ENCODE measurements at places on chromosomes 6 and 20.

DNA sequence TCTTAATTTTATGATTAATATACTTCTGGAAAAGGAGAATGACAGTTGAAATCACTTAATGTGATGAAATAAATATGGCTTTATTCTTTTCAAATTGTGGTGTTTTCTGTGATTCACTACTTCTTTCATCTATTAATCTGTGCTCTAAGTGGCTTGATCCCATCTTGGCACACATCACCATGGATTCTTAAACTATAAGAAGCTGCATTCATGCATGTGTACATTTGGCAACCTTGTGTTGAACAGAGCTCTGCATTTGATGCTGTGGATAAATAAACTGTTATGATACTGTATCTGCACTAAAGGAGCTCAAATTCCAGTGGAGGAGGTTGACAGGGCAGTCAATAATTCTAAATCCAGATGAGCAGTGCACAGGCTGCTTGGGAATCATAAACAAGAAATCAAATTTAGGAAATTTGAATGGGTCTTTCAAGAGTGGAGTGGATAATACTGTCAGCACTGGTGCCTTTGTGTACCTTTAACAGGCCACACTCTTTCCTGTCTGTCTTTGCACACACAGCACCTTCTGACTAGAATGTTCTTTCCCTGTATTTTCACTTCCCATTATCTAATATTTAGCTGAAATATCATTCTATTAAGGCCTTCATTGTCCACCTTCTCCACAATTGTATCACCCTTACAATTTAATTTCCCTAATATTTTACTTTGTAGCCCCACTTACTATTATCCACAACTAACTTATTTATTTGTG, 252.9 kb downstream of the GRM1 start:
- no peak for DNase-seq

DNA sequence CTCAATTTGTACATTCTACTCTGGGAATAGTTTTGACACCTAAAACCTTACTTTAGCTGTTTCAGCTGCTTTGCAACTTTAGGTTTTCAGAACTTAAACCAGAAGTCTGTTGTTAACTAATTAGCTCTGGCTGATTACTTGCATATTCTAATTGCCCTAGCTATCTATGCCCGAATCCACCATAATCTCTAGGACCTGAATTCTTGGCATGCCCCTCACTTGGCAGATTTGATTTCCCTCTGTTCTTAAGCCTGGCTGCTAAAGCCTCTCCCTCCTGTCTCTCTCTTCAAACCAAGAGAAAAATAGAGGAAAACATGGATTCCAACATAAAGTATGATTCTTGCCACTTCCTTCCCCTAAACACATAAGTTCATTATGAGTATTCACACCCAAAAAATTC, 35.0 kb upstream of the LIN28B start:
- DNase-seq, result no peak

DNA sequence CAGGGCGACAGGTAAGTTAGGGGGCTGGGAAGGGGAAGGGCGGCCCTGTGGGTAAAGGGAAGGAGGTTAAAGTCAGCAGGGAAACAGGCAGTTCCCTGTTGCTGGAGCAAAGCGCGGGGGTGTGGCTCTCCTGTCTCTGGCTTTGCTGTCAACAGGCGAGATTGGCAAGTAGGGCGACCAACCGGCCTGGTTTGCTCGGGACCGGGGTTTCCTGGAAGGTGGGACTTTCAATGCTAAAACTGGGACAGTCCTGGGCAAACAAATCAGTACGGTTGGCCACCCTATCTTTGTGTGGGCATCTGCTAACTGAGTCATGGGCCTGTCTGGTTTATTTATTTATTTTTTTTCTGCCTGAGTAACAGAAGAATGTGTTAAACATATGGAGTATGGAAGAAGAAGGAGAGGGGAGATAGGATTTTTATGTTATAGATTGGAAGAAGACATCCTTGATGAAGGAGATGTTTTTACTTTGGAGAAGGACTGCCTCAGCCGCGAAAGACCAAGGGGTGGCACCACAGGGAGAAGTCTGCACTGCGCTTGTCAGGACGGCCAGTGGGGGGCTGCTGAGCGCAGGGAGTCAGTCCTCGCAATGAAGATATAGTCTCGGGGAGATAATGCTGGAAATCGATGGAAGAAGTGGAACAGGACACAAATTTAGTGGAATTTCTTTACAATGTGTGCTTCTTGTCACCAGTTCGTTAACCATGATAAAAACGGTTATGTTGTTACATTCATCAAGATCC, 43.4 kb upstream of the ESR1 start:
- DNase-seq, result peak; percentile 42

- DNase-seq, result no peak
Measured at GRCh38 chr20:33475381-33476152, 14.3 kb upstream of the CBFA2T2 start.

DNA sequence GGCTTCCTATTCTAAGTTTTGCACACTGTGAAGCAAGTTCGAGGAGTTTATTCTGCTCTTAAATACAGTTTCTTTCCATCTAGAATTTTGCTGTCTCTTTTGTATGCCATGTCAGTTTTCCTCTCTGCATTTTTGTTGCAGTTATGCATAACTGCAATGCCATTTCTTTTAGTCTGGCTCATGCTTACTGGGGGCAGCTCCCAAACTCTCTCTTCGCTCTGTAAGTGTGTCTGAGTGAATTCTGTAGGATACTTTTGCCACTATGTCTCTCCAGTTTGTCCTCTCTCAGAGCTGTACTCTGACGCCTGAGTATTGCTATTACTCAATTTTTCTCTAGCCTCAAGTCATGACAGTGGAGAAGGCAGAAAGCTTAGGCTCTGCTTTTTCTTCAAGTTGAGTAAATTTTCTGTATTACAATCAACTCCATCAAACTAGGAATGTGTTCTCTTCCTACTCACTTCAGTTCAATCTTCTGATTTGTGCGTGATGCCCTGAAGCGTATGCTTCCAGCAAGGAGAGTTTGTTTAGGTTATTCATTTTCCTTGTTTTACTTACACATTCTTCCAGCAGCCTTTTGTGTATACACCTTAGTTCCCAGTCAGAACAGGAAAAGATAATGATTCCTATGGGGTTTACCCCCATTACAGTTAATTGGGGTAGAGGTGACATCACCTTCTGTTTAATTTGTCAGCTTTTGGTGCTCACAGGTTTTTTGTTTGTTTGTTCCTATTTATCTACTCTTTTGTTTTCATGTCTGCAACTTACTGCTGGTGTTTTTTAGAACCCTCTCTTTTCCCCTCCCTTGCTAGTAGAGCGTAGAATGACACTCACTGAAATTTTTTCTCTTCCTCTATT, 430.9 kb downstream of the BCKDHB start:
- no peak for DNase-seq

GRCh38 chr6:106087548-106088325, 1.6 kb downstream of the PRDM1 start:
- no peak for DNase-seq

GRCh38 chr6:38493931-38494547, 145.7 kb downstream of the BTBD9 start:
- DNase-seq, result peak; percentile 79

DNA sequence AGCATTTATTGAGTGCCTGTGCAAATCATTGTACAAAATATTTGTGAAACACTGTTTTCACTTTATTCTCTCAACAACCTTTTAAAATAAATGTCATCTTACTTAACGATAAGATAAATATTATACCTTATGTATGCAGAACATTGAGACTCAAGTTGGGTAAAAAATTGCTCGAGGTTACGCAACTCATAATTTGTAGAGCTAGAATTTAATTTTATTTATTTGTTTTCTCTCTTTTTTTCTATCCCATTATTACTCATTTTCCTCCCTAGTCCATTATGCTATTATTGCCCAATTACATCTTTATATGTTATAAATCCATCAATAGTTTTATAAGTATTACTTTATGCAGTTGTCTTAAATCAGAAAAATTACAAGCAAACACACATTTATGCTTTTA, 77.4 kb upstream of the ELOVL5 start:
- DNase-seq, result no peak

DNA sequence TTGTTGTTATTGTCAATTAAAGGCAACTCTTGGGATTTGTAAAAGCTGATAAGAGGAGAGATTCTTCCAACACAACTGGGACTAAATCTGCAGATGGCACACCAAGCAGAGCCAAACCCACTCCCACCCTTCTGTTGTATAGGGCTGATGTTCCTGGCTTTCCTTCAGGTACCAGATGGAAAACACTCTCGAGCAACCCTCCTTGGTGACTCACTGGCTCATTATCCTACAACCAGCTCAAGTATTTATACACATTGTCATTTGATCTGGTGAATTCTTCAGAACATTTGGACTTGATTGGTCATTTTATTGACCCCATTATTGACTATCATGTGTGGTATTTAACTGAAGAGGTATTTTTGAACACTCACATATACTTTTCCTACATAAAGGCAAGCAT, 190.3 kb upstream of the PCSK2 start:
- DNase-seq, result no peak

DNA sequence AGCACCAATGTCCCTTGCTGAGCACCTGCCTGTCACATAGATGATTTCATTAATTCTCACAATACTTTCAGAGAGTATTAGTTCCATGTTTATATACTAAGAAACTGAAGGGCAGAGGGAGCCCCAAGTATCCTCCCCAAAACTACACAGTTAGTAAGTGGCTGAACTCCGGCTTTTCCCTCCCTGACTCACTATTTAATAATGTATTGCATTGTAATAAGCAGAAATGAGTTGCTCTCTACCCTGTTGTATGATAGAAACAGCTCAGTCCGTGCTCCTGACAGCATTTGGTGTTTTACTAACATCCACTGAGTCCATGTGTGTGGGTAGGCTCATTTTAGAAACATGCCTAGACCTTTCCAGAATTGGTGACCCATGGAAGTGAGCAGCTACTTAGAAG, 76.8 kb downstream of the OLIG3 start:
- no peak for DNase-seq

GRCh38 chr6:101257163-101257562, 136.3 kb upstream of the GRIK2 start:
- DNase-seq, result no peak

DNA sequence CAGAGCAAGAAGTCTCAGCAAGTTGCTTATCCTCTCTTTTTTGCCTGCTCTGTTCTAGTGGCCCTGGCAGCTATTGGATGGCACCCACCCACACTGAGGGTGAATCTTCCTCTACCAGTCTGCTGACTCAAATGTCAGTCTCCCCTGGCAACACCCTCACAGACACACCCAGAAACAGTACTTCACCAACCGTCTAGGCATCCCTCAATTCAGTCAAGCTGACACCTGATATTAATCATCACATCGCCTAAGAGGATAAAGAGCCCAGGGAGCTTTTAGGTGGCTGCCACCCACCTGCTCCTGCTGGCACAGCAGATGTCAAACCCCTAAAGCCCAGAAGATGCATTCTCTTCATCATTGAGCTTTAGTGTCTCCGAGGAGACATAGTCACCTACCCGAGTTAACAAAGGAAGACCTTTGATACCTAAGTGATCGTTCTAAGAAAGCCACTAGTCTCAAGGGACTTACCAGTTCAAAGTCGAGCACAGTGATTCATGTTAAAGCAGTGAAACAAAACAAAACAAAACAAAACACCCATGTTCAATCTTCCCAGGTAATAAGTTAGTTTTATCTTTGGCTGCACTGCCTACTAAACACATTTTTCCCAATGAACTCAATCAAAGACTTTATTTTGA, 97.7 kb upstream of the KCNQ5 start:
- DNase-seq, result no peak

GRCh38 chr6:1608222-1609040, 1.3 kb upstream of the FOXC1 start:
- DNase-seq, result no peak

DNA sequence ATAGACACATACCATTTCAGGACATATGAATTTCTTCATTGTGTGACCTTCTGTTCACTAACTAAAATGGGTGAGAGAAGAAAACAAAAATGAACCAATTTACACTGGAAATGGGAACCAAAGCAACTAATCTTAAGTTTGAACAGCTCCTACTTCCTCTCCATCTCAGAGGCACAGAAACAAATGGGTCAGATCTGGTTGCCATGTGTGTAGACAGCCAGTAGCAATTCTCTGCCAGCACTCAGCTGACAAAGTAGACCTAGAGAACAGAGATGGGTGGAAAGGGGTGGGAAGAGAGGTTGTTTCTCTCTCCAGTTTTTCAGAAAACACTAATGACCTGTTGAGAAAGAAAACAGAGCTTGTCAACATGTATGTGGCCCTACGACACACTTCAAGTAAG, 14.3 kb upstream of the POPDC3 start:
- DNase-seq, result no peak

DNA sequence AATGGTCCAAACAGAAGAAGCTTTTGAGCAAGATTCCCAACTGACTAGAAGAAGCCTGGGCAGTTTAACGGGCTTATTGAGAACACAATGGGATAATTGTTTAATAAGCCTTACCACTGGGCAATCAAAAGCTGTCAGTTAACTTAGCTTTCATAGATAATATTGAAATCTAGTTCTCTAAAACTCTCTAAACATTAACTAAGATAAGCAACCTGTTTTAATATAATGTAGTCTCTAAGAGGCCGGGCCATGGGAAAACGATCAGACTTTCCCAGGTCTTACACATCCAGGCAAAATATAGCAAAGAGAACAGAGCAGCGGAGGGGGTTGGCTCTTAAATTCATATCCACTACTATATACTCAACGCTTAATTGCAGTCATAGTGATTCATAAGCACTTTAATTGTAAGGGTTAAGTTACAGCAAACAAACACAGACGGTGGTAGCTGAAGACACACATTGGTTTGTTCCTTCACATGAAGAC, 128.0 kb upstream of the FAM83B start:
- no peak for DNase-seq

GRCh38 chr6:88870717-88871330, 92.6 kb downstream of the RNGTT start:
- DNase-seq, result peak; percentile 18

DNA sequence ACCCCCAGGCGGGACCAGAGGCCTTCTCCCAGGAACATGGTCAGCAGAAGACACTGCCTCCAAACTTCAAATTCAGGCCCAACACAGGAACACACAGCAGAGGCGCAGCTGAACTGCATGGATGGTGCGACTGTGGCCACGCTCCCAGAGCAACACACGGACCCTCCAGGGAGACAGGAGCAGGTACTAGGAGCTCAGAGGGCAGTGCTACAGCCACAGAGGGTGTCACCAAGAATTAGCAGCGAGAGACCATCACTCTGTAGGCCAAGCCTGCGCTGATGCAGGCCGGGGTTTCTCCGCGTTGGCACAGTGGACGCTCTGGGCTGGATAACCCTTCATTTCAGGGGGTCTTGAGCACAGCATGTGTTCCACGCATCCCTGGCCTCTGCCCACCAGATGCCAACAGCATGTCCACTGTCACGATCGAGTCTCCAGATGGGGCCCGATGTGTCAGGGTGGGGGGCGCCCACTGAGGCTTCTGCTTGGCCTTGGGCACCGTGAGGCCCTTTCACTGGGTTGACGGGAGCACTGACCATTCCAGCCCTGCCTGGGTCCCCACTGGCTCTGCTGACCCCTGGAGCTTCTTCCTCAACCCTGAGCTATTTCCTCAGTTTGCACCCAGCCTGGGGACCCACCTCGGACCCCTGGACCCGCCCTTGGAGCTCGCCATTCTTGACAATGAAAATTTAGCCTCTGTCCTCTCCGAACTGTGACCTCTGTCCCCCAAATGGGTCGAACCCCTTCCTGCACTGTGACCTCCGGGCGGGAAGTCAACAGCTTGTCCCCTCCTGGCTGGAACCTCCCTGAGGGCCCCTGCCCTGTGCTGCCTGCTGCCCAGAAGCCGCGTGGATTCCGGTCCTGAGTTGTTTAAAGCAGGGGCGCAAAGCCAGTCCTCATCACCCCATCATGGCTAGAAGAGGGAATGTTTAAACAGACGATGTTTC, 239.4 kb downstream of the DLL1 start:
- DNase-seq, result no peak
